Stimulated activated CD8-positive, alpha-beta memory T cell treated with anti-CD3 and anti-CD28 coated beads, Interleukin-2, amount 100 ng/mL, for 1 hour (primary cell): ENCODE measurements at places on chromosomes 11 and 22.

GRCh38 chr11:62542750-62543567, 3.6 kb downstream of the AHNAK start:
- DNase-seq, result no peak

DNA sequence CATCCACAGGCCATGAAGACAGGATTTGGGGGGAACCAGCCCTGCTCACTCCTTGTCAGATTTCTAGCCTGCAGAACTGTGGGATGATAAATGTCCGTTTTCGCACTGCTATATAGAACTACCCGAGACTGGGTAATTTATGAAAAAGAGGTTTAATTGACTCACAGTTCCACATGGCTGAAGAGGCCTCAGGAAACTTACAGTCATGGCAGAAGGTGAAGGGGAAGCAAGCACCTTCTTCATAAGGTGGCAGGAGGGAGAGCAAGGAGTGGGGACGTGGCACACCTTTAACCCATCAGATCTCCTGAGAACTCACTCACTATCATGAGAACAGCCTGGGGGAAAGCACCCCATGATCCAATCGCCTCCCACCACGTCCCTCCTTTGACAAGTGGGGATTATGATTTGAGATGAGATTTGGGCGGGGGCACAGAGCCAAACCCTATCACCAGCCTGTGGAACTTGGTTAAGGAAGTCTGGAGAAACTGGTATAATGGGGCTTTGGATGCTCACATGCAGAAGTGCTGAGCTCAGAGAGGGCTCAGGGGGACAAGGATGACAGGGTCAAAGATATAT, 50.7 kb downstream of the MYEOV start:
- no peak for DNase-seq

DNA sequence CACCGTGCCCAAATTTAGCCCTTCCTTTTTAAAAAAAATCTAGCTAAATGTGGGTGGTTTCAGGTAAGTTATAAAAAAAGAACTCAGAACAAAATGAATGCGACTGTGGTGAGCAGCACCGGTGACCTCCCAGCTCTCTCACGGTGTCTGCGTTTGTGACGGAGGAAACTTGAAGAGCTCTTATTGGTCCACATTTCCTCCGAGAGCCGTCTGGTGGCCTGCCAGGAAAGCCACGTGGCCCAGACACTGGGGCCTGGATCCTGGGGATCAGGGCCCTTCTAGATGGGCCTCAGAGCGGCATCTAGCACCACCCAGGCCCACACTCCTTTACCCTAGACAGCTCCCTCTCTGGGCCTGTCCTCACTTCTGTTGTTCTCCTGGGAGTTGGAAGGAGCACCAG, 39.5 kb downstream of the B3GAT1 start:
- DNase-seq, result no peak

- no peak for DNase-seq
These were observed 12.1 kb downstream of the CPSF7 start for GRCh38 chr11:61417670-61418069.

DNA sequence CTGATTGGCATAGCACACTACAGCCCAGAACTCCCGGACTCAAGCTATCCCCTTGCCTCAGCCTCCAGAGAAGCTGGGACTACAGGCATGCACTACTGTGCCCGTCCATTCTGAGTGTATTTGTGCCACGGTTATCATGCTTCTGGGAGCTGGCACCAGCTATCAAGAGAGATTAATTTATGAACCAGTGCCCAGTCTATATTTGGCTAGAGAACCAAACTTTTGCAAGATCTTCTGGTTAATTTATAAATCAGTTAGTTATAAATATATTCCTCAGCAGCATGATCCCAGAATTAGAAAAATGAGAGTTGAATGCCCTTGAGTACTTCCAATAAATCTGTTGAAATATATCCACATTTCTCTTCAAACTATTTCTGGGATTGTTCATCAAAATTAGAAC, 67.5 kb upstream of the OR5AN1 start:
- DNase-seq, result no peak
